ENCODE measurements at places on chromosomes 2 and 18. TPM values are rescaled to one million over a fixed set of nuclear protein-coding genes. Genes with fewer than 3 reads are reported as not detected.

RIT2 gene
- total RNA-seq: not detected

NAT8 gene
- total RNA-seq: not detected

CLHC1 gene
- 6.5 TPM for total RNA-seq

VAMP8 gene
- 268 TPM for total RNA-seq

FIGN gene
- 0.79 TPM for total RNA-seq

CD8B gene
- 1.3 TPM for total RNA-seq

TXNL1 gene
- 53.3 TPM for total RNA-seq

GAREM2 gene
- total RNA-seq: 2.7 TPM

ZNF385B gene
- 1.2 TPM for total RNA-seq

GPR17 gene
- not detected for total RNA-seq

RGPD4 gene
- 0.08 TPM for total RNA-seq

PARD6G gene
- total RNA-seq: 2.5 TPM

ZNF804A gene
- total RNA-seq: 0.06 TPM

GAL3ST2 gene
- 50.8 TPM for total RNA-seq

DTNA gene
- 2.7 TPM for total RNA-seq

Measured in left colon (tissue), 2 donors.